ENCODE measurements at places on chromosomes 6 and 20.

GRCh38 chr6:42232035-42232434 is 14.4 kb upstream of the MRPS10 start:
- no peak for DNase-seq

DNA sequence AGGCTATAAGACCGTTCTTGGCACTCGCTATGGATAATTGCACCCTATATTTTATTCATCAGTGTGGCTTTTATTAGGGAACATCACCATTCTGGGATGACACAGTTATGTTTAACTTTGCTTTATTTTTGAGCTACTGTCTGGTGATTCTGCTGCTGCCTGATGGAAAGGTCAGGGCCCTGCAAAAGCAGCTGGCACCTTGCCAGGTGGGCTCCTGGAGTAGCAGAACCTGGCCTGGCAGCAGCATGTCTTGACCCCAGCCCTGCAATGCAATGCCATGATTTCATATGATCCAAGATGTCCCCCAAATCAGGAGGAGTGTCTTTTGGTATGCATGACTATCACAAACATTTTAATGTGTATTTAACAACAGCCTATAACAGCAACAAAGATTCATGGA is 228.4 kb upstream of the RSPO3 start:
- DNase-seq, result no peak

DNA sequence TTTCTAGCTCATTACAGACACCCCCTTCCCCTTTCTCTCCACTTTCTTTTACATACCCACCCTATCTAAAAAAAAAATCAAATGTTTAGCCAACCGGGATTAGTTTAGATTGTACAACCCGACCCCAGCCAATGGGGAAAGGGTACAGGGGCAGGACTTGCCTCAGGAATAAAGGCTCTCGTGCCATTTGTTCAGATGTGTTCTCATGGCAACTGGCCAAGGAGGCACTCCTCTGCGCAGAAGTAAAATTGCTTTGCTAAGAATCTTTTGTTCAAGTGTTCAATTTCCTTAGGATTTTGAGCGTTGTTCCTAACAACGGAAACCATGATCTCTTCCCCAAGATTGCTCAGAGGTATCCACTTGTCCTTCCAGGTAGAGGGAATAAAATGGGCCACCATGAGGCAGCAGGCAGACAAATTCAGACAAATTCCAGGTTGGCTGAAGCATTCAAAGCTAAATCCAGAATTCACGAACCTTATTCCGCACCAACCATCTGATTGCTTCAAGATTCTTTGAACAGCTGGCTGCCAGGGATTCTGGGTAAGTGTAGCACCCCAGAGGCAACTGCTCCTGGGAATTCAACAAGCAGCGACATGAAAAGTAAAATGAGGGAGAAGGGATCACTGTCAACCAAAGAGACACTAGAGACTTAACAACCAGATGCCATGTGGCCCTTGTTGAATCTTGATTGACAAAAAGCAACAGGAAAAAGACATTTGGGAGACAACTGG is 431.8 kb downstream of the PREX1 start:
- no peak for DNase-seq

DNA sequence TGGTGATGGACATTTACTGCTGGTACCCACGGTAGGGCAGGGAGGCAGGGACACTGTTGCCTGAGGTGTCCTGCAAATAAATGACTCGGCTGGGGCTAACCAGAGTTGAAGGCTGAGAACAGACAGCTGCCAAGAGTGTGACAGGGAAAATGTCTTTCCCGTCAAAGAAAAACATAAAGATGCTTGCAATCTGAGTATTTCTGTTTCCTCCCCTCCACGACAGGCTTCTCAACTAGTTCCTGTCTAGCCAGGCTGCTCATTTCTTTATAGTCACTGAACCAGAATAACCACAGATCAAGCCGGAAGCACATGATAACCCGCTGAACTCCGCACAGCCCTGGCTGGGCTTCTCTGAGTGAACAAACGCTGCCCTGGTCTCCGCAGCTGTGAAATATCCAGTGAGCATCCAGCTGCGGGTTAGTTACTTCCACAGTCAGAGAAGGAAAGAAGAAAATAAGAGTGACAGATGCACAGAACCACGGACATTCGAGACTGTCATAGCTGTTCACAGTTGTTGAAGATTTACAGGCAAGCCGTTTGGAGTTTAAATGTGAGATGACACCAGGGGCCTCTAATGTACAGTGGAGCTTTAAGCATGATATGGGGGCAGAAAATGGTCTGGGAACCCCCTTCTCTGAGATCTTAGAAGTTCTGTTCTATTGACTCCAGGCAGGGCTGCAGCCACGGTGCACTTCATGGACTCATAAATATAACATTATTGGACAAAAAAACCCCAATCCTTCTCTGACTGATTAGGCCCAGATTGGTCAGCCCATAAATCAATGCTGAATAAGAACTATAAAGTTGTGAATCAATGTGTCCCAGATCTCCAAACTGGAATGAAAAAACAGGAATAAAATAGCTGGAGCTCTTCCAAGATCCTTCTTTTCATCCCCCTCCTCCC is 299.9 kb upstream of the SUPT3H start:
- DNase-seq, result peak; percentile 31

- DNase-seq, result no peak
These were observed 8.5 kb downstream of the LRRC1 start for GRCh38 chr6:53803081-53803860.

GRCh38 chr20:60060006-60060557 is 101.9 kb downstream of the CDH26 start:
- DNase-seq, result no peak

DNA sequence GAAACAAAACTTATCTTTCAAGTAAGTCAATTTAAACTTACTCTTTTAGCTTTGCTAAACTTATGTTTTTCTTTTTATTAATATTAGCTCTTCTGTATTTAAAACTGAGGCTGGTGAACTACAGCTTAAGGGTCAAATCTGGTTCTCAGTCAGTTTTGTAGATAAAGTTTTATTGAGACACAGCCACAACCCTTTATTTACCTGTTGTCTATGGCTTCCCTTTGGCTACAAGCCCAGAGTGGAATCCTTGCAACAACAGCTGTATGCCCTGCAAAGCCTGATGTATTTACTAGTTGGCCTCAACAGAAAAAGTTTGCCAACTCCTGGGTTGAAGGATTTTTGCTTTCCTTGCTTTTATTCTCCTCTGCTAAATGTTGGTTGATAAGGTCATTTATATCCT is 491.4 kb upstream of the RNF217 start:
- no peak for DNase-seq

DNA sequence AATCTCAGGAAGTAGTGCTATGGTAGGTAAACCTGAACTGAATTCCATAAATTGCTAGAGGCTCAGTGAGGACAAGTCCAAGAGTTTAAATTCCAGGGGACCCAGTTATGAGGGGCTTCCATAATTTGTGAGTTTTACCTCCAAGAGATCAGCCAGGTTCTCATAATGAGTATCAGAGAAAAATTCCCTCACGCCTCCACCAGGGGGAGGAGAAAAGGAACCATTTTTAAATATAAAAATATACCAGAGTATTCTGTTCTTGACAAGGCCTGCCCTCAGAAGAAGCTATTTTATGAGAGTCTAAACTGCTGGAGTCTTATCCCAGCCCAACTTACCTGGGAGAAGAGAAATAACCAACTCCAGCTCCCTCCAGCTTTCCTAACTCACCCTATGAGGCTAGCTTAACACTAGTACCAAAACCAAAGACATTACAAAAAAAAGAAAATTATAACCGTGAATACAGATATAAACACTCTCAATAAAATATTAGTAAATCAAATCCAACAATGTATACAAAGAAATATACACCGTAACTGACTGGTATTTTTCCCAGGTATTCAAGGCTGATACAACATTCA is 158.7 kb downstream of the TFAP2A start:
- no peak for DNase-seq

DNA sequence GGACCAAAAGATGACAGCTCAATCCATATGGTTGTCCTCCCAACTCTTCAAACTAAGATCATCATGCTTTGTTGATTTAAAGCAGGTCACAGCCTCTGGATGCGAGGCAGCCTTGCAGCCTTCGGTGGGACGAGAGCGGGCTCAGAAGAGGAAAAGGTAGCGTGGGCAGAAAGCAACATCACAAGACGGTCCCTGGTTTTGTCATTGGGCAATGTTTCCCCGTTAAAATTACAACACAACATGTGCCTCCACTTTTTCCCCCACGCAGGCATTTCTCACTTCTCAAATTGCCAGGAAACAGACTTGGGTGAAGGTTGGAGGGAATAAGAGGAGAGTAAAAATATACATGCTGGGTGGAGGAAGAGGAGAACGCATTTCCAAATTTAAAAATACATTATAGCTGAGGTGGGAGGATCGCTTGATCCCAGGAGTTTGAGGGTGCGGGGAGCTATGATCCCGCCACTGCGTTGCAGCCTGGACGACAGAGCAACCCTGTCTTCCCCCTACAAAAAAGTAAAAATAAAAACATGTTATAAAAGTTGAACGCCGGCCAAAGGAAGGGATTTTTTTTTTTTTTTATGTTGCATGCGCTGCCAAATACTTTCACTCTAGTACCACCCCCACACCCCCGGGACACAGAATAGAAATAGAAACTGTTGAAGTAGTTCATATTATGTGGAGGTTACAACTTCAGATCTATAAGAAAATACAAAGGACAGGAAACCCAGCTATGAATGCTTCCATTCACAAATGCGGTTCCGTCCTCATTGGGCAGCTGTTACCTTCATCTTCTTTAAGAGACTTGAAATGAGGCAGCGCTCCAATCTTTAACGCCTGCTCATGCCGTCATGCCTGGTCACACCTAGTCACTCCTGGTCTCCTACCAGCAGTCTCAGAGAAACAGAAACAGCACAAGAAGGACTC is 13.9 kb upstream of the NAA20 start:
- no peak for DNase-seq

DNA sequence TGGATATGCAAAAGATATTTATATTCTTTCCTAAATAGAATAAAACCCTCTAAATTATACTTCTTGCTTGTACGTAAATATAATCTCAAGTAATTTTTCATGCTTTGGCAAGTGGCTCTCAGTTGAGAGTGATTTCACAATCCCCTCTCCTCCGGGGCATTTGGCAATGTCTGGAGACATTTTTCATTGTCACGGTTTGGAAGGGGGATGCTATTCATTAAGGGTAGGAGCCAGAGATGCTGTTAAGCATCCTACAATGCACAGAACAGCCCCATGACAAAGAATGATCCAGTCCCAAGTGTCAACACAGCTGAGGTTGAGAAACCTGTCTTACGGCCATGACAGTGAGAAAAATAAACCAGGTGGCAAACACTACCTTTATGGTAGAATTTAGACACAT is 75.7 kb downstream of the AGPAT4 start:
- no peak for DNase-seq

- DNase-seq, result no peak
These were observed 54.6 kb upstream of the DDR1 start for GRCh38 chr6:30829639-30830255.

GRCh38 chr20:63519668-63520503 is 679 bp upstream of the PPDPF start:
- DNase-seq, result peak; percentile 47

- no peak for DNase-seq
These were observed 27.0 kb upstream of the ADGRF1 start for GRCh38 chr6:47069156-47069555.

GRCh38 chr20:50968289-50968688 is 9.7 kb downstream of the MOCS3 start:
- no peak for DNase-seq

DNA sequence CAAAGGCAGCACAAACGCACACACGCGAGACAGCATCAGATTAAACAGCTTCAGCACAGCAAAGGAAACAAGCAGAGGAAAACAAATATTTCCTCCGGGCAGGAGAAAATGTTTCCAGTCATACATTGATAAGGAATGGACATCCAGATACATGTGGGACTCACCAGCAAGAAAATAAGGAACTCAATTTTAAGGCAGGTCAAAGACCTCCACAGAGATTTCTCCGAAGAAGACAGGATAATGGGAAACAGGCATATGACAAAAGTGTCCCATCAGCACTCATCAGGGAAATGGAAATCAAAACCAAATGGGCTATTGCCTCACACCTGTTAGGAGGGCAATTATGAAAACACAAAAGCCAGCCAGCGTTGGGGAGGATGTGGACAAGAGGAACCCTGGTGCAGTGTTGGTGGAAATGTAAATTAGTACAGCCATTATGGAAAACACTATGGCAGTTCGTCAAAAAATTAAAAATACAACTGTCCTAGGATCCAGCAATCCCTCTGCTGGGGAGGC is 9.7 kb upstream of the SLCO4A1 start:
- DNase-seq, result no peak
